Endothelial cell of umbilical vein (primary cell): ENCODE measurements at places on chromosomes 1 and 21. TPM values are rescaled to one million over a fixed set of nuclear protein-coding genes. Genes with fewer than 3 reads are reported as not detected.

Gene SPRR2A
- not detected in 2 replicates for total RNA-seq

Gene MTARC2
- total RNA-seq, result 12.0 and 14.1 TPM in 2 replicates

Gene FMN2
- total RNA-seq, result not detected in 2 replicates

- no peak for DNase-seq
Observed at GRCh38 chr1:18263547-18264120, 156.0 kb downstream of the IGSF21 start.

DNA sequence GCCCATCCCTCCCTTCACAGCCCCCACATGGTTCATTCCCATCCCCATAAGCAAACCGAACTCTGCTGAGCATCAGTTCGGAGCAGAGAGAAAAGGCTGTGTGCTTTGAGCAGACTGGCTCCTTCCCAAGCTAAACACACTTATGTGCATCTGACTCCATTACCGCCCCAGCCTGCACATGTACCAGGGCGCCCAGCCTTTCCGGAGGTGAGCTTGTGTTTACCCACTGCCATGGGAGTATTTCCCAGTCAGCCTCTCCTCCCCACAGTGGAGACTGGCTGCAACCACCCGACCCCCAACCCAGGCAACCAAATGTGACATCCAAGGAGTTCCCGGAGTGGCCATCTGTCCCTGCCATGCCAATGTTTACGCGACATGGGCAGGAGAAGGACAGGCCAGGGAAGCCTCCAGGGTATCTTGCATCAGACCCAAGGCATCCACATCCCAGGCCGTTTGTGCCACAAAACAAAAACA is 9.4 kb downstream of the TIAM1 start:
- no peak for DNase-seq
